NCI-H1105 treated with DMSO at 0.1 percent for 48 hours (cell line): ENCODE measurements at places on chromosomes 2 and 18.

DNA sequence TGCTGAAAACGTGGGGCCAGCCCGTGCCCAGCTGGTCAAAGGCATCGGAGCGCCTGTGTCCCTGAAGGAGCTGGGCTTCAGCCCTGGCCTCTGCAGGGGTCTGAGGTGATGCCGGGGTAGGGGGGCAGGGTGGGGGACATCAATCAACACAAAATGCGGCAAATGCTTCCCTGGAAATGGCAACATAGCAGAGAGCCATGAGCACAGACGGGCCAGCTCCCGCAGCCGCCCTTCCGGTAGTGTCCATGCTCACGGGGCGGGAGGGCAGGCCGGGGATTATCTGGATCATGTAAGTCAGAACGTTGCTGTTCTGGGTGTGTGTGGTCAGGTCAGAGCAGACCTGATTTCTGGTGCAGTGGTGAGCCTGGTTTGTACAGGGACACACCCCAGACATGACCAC, 56.5 kb upstream of the TWIST2 start:
- no peak for DNase-seq

GRCh38 chr2:8837795-8838140, 355 bp upstream of the KIDINS220 start:
- no peak for DNase-seq

GRCh38 chr2:240341064-240341463, 94.4 kb upstream of the GPC1 start:
- DNase-seq, result no peak

DNA sequence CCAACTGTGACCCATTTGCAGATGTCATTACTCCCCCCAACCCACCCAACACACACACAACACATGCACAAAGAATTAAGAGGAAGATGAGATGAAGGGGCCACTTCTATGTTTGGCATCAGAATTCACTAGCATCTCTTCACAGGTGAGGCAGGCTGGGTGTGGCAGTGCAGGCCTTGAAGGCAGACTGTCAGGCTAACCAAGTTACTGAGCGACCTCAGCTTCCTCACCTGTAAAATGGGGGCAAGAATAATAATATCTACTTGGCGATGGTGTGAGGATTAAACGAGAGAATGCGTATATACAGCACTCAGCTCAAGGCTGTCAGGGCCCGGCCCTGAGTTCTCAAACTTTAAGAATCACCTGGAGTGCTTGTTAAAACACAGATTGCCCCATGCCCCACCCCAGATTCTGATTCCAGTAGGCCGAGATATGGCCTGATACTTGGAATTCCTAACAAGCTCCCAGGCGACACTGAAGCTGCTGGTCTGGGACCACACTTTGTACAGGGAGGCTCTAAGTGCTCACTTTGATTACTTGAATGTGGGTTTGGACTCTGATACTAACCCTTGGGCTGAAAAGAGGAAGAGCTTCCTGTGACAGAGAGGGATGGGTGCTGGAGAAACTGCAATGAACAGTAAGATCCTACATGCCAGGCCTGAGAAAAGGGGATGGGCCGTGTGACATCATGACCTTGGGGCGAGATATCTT, 1.1 kb downstream of the ACTG2 start:
- no peak for DNase-seq

DNA sequence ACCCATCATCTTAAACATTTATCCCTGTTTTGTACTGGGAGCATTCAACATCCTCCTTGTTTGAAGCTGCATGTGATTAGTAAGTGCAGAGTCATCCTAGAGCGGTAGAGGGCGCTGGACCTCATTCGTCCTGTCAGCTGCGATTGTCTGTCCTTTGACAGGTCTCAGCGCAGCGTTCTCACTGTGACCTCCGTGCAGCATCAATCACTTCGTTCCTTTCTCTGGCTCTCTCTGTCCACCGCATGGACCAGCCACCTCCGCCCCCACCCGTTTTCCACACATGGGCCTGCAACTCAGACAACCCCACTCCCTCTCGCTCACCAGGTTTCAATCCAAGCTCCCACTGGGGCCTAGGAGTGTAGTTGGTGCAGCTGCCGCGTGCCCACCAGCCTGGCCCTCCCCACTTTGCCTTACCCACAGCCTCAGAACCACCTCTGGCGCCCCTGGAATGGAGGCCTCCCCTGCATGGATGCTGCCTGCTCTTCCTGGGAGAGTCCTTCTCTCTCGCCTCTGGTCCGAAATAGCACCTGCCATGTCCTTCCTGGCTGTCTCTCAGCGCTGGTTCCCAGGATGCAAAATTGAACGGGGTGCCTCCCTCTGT, 90.5 kb downstream of the NDUFA10 start:
- DNase-seq, result no peak

DNA sequence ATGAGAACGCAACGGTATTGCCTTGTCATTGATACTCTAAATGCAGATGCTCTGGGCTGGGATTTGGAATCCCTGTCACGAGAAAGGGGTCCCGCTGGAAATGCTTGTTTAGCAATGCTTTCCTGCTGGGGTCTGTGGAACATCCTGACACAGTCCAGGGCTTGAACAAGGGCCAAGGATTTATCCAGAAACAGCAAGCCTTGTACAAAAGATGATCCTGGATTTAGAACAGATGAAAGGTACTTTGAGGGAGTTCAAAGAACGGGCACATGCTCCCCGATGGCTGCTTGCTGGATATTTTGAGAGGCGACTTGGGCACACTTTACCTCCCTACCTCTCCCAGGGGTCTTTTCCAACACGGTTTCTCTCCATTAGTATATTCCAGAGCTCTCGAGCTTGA, 108.1 kb upstream of the CELF4 start:
- DNase-seq, result no peak

DNA sequence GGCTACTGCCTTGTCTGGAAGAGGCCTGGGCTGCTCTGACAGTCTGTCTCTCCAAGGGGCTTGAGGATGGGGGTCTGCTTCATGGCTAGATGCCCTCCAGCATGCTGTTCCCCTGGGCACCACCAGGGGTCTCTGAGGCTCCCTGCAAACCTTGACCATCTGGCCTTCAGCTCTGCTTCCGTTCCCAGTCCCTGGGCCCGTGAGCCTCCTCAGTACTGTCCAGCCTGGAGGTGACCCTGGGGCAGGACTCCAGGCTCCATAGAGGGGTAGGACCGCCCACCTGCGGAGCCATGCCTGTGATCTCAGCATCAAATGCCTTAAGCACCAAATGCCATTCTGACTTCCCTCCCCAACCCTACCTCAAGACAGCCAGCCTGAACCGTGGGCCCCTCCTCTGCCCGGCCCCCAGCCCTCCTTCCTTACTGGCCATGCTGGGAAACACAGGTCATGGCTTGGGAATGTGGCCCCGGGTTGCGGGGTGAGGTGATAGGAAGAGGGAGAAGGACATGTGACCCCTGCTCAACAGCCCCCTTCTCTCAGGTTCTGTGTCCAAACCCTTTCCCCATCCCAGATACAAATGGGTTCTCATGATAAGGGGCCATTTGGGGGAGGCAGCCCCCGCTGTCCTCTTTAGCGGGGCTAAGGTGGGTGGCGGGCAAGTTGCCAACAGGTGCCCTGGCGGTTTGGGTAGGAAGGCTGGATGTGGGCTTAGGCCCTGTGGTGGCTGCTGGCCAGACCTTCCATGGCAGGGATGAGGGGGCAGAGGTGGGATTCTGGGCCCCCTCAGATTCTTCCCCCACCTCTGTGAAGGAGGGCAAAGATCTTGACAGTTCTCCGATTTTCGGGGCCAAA, 25.0 kb downstream of the SPEG start:
- DNase-seq, result peak; percentile 6
